ENCODE measurements at places on chromosomes 13 and 19.

DNA sequence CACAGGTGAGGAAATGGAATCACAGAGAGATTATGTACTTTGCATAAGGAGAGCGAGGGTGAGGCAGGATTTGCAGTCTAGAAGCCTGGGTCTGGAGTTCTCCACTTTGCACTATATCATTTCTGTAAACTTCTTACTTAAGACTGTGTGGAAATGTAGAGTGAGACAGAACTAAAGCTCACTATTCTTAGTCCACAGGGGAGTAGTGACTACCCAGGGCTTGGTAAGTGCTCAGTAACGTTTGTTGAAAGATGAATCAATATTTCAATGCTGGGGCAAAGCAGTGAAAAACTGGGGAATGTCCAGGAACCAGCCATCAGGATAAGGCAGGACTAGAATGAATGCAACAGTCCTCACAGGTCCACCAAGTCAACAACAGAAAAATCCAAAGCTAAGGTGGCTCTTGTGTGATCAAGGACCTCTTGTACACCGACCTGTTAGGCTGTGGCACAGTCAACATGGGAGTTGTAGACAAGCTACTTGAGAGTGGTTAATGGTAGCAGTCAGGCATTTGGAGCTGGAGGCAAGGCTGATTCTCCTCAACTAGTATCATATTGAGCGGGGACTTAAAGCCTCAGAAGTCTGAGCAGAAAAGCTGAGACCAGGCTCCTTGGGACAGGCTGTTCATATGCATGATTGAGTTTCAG, 929 bp upstream of the TNFSF13B start:
- no peak for DNase-seq

DNA sequence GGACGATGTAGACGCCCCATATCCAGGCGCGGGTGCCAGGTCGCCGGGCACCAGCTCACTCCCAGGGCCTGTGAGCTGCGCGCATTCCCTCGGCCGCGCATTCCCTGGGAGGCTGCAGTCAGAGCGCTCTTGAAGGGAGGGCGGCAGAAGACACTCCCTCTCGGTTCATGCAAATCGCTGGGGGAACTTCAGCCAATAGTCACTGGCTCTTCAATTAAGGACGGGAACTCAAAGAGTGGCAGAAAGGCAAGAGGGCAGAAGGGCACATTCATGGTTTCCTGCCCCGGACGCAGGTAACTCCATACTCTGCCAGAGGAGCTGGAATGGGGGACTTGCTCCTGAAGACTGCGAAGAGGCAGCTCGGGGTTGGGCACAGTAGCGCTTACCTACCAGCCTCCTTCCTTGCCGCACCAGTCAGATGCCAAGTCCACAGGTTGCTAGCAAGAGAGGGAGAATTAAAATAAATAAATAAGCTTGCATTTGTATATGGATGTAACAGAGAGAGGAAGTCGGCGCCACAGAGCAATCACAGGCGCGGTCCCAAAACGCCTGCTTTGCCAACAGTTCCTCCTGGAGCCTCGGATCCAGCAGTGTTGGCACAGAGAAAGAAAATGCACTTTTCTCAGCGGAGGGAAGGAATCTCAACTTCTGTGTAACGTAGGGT, 459 bp downstream of the PCDH20 start:
- DNase-seq = peak; percentile 63

- peak; percentile 9 for DNase-seq
Measured at GRCh38 chr13:33723365-33723764, 94.6 kb upstream of the RFC3 start.

GRCh38 chr19:34314437-34315313, 50.3 kb upstream of the GPI start:
- no peak for DNase-seq

DNA sequence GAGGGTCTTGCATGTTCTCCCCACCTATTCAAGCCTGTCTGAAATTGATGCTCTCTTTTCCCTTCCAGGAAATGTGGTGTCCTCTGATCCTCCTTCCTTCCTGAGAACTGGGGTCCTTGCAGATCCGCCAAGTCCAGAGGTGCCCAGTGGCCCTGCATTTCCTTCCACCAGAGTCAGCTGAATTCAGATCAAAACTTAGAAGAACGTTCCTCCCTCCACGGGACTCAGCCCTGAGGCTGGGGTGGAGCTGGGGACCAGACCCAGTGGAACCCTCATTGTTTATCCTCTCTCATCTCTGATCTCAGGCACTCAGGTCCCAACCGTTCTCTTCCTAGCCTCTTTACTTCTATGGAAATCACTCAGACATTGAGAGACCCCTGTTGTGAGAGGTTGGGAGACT, 477.3 kb downstream of the TSHZ3 start:
- no peak for DNase-seq

DNA sequence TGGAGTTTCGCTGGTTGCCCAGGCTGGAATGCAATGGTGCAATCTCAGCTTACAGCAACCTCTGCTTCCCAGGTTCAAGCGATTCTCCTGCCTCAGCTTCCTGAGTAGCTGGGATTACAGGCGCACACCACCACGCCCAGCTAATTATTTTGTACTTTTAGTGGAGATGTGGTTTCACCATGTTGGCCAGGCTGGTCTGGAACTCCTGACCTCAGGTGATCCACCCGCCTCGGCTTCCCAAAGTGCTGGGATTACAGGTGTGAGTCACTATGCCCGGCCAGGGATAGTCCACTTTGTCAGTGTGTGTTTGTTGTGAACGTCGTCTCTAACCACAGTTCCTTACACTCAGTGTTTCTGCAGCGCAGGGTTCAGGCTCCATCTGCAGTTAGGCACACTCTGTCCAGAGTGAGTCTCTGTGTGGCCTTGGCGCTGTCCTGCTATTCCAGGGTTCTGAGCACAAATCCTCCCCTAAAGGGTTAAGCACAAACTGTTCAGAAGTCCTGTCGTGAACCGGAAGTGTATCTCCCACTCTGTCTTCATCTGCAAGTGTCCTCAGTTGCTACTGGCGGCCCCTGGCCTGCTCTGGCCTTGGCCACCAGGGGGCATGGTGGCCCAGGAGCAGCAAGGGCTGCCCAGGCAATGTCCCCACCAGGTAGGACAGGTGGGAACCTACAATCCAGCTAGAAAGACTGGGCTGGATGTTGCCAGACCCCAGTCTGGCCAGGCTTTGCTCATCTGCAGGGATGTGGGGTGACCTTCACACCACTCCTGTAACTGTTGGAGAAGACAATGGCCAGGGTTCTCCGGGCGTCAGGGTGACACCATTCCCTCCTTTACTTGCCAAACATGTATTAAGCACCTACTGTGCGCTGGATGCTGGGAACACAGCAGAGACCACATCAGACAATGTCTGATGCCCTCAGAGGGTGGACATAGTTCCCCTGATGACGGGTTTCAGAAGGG, 38.8 kb upstream of the GATAD2A start:
- DNase-seq = peak; percentile 17

GRCh38 chr13:20344836-20345490, 112.8 kb upstream of the GJB6 start:
- no peak for DNase-seq

DNA sequence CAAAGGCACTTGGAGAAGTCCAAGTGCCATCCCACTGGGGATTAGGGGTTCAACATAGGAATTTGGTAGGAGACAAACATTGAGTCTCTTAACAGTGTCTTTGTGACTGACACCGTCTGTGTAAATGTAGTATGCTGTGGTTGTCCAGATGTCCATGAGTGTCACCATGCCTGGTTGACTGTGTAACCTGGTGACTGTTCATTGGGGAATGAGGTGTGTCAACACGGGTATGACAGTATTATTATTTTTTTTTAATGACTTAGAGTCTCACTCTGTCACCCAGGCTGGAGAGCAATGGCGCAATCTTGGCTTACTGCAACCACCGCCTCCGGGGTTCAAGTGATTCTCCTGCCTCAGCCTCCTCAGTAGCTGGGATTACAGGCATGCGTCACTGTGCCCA, 16.2 kb downstream of the PKN1 start:
- DNase-seq = no peak

- DNase-seq = no peak
Measured at GRCh38 chr19:40335101-40335500, 13.1 kb downstream of the C19orf47 start.

- DNase-seq = no peak
Measured at GRCh38 chr19:48772503-48772953, 17.2 kb downstream of the FGF21 start.

DNA sequence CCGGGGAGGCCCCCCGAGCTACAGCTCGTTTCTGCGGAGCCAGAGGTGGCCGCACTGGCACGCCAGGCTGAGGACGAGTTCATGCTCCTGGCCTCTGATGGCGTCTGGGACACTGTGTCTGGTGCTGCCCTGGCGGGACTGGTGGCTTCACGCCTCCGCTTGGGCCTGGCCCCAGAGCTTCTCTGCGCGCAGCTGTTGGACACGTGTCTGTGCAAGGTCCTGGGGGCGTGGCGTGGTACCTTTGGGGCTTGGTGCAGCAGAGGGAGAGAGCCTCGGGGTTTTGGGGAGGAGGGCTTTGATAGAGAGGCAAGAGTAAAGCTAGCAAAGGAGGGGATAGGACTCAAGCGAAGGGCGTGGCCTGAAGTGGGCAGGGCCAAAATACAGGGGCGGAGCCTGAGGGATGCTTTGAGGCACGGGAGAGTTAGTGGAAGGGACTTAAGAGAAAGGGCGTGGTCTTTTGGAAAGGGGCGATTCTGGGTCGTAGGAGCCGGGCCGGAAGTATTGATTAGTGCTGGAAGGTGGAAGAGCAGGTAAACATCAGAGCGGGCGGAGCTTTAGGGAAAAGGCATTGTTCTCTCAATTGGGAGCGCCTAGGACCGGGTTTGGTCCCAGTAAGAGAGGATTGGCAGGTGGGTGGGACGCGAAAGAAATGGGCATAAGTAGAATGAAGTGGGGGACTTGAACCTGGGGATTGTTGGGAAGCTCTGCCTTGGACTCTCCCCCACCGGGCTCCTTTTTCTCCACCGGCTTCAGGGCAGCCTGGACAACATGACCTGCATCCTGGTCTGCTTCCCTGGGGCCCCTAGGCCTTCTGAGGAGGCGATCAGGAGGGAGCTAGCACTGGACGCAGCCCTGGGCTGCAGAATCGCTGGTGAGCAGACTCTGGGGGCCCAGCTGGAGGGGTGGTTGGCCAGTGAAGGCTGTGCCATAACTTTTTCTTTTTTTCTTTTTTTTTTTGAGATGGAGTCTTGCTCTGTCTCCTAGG, 1.2 kb downstream of the PPM1N start:
- DNase-seq = no peak

GRCh38 chr19:3827306-3827705, 41.1 kb upstream of the MATK start:
- DNase-seq = no peak

- no peak for DNase-seq
Measured at GRCh38 chr19:48681127-48681470, 8.3 kb upstream of the NTN5 start.

DNA sequence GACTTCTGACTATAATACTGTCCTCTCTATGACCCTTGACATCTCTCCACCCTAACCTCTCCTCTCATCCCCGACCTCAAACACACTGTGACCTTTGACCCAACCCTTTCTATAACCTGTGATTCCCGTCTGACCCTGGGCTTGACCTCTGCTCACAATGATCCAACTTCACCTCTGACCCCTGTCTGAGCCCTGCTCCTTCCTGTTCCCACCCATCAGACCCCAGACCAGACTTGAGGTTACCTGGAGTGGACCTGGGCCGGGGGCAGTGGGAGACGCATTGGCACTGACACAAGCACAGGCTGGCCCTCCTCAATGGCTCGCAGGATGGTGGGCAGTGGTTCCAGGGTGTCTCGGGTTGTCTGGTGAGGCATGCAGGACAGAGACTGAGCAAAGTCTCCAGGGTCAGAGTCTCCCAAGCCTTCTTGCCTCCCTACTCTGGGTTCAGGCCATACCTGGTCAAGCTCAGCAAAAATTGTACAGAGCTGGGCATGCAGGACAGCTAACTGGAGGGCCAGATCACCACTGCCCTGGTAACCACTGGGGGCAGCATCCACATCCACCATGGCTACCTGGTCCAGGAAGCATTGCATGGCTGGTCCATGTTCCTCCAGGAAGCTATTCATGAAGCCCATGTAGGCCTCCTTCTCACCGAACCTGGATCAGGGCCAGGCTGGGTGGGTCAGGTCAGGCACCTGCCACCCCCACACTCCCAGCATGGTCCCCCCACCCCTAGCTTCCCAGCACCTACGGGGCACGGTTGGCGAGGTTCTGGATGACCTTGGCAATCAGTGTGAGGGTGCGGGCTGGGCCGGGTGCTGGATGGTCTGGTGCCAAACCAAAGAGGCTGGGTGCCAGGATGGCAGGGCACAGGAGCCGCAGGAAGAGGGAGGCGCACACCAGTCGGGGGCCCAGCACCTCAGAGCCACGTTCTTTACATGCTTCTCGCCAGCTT, 4.4 kb upstream of the WIZ start:
- no peak for DNase-seq

DNA sequence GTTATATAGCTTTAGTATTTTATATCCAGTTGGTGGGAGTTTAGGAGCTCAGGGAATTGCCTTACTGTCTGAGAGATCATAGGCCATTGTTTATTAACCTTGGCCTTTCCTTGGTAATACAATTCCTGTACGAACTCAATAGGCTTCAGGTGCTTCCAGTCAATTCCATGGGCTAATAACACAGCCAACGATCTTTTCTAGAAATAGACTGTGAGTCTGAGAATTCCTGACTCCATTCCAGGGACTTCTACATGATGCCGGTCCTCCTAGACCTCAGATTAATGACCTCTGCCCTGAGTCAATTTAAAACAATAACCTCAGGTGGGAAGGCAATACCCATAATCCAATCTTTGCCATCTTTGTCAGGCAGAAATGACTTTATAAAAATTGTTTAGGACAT, 39.6 kb upstream of the KLF12 start:
- DNase-seq = no peak

DNA sequence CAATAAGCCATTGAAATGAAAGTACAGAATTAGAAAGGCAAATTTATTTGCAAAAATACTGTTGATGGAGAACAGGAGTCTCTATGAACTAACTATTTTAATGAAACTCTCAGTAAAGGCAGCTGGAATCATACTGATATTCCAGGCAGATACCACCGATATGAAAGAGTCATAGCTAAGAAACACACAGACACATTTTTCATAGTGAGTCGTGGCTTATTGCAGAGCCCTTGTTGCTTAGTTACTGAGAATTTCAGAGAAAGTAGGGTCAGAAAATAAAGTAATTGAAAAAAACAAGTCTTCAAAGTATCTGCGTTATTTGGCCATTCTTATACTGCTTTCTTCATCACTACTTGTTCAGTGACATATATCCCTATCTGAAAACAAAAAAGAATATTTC, 1890.9 kb downstream of the PCDH9 start:
- DNase-seq = no peak

DNA sequence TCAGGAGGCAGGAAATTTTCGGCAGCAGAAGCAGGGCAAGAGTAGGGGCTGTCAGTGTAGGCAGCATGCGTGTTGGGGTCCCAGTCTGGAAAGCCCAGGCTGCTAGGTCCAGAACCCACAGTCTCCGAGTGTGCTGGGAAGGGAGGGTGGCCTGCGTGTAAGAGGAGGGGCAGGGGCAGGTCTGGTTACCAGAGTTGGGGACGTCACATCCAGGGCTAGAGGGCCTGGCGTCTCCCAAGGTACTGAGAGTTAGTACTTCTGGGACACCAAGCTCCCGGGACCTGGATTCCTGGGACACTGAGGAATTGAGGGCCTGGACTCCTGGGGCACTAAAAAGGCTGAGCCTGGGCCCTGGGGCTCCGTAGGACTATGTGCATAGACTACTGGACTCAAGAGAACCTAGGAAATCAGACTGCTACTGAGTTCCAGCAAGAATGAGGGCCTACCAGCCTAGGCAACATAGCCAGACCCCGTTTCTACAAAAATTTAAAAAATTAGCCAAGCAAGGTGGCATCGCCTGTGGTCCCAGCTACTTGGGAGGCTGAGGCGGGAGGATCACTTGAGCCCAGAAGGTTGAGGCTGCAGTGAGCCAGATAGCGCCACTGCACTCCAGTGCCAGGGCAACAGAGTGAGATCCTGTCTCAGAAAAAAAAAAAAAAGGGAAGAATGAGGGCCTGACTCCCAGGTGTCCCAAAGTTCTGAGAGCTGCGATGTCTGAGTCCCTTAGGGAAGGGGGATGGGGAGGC, 2.5 kb downstream of the NFKBID start:
- DNase-seq = no peak

All from NCI-H2171 treated with DMSO at 0.1 percent for 48 hours (cell line).